ENCODE measurements at places on chromosomes 1 and 21.

GRCh38 chr1:152440635-152441471, 26.8 kb upstream of the CRNN start:
- DNase-seq: no peak

- DNase-seq: no peak
These were observed 33.1 kb downstream of the NDC1 start for GRCh38 chr1:53804791-53805505.

- DNase-seq: no peak
These were observed at the start of gene CD53 for GRCh38 chr1:110872745-110873720. Gene CD53 (plus strand): TSS chr1:110873148. CDS start chr1:110891409, 18,261 bp downstream.

DNA sequence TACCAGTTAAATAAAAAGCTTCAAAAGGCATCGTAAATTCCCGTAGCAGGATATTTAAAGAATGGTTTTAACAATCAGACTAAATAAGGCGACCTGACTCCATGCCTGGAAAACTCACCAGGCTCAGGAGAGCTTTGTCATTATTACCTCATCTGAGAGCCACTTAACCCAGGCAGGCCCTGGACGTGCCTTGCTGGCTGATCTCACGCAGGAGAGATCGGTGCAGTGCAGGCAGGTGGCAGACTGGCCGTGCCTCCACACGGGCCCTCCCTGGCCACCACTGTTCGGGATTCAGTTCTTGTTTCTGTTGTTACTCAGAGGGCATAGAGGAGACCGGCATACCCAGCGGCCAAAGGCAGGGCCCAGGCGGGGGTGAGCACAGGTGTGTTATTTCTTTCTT, 6.4 kb downstream of the MT1HL1 start:
- no peak for DNase-seq

DNA sequence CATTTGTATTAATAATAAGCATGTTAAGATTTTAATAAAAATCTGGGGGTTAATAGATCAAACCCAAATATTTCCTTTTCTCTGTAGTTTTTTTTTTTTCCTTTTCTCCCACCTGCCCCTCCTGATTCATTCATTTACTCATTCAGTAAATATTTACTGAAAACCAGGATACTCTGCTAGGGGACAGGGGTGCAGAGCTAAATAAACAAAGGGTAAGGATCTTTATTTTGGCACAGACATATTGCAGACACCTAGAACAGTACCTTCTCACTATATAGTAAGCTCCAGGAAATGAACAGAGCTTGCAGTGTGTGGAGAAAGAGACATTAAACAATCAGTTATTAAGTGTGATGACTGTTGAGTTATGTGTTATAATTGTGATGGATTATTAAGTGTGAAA, 60.9 kb downstream of the AK5 start:
- DNase-seq: no peak

DNA sequence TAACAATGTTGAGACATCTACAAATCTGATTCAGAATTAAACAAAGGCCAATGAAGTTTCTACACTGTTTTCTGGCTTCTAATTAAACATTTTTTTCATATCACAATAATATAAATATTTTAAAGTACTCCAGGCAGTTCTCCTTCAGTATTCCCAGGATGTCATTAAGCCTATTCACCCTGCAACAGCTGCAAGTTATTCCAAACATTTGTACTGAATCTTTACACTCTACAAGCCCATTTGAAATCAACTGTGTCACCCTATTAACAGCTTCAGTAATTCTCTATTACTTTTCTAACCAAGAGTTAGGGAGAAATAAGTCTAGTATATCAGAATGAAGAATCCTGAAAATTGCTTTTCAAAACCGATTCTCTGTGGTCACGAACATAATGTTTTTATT, 124.6 kb downstream of the OLFML2B start:
- DNase-seq: no peak

DNA sequence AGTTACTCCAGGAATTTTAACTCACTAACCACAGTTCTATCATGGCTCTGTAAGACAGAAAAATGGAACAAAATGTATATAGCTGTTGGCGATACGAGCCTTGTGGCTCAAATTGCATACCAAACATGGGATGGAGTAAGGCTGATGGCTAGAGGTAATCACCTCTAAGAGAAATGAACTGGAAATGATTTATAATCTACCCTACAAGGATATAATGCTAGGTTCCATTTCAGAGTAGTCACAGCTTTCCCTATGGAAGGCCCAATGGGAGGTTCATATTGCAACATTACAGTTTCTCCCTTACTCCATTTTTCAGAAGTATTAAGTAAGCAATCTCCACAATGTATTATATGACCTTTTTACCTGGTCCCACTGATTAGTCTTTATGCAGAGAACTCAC, 61.6 kb downstream of the EDEM3 start:
- DNase-seq: no peak

DNA sequence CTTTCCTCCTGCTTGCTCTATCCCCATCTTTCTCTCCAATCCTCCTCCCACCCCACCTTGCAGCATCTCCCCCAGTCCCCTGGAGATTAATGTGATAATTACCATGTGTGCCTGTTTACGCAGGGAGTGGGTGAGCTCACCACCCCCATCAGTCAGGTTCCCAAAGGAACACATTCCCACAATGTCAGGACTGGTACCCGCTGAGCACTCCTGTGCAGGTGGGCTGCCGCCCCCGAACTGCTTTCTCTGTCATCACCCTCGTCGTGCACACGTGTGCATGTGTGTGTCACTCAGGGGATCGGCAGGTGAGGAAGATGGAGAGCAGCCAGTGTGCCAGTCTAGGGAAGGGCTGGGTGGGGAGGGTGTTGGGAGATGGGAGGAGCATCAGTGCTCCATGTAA, 163.4 kb downstream of the CACNA1E start:
- no peak for DNase-seq

GRCh38 chr1:165431079-165431478, 13.8 kb downstream of the RXRG start:
- no peak for DNase-seq

GRCh38 chr1:17912491-17912890, 157.4 kb downstream of the ACTL8 start:
- no peak for DNase-seq

GRCh38 chr1:31479811-31480210, 66.8 kb downstream of the SERINC2 start:
- DNase-seq: no peak

- DNase-seq: no peak
These were observed 71.7 kb upstream of the SIM2 start for GRCh38 chr21:36627242-36627641.

DNA sequence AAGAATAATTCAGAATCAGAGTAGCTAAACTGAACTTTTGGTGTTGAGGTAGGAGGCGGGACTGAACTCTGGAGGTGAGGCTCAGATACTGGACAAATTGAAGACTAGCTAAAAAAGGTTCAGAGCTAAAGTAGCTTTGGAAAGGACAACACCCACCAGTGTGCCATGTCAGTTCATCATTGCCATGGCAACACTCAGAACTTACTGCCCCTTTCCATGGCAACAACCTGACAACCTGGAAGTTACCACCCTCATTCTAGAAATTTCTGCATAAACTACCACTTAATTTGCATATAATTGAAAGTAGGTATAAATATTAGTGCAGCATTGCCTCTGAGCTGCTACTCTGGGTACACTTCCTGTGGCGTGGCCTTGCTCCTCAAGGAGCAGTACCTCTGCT, 30.3 kb upstream of the POGK start:
- DNase-seq: no peak

DNA sequence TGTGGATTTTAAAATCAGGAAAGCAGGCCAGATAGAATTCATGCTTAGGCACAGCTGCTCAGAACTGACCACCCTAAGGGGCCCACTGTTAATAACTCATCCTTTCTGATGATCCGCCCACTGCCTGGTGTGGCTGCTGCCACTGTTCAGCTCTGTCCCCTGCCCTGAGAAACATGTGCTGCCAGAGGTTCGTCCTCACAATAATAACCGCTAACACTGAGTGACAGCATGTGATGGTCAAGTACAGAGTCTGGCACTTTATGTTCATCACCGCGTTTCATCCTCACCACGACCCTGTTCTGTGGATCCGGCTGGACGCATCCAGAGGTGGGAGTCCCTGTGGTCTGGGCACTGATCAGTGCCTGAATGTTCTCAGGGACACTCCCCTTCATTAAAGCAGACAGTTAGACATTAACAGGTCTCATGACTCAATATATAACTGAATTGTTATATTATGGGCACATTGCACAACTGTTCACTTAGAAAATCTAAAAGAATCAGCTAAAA, 108.6 kb downstream of the SIM2 start:
- no peak for DNase-seq

- DNase-seq: no peak
These were observed 99.4 kb downstream of the ZMYM4 start for GRCh38 chr1:35367914-35368313.

DNA sequence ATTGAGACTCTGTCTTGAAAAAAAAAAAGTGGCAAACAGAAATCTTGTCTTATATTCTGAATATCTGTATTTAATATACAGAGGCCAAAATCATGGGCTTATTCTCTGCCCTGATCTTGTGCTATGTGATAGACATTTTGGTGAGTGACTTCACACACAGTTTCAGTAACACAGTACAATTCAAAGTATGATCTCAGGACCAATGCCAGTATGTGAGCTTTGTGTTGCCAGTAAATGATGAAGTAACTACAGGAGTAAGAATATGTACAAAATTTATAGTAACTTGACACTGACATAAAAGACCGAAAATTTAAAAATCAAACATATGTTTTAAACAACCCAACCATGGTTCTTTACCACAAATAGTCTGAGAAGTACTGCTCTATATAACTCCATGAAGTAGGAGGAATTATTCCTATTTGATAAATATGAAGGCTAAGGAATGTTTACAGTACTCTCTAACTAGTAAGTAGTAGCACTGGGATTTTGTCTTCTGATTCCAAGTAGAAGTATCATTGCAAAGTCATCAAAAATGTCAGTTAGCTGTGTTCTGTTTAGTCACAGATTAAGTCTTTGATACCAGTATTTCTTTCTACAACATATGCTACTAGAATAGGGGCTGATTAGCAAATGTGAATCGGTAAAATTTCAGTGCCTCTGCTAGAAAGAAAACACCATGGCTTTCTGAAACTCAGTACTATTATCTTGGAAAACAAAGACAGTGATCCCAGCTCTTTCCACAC, 25.3 kb downstream of the DPH5 start:
- no peak for DNase-seq

- DNase-seq: no peak
These were observed 5.1 kb upstream of the ARNT start for GRCh38 chr1:150881331-150882070.

DNA sequence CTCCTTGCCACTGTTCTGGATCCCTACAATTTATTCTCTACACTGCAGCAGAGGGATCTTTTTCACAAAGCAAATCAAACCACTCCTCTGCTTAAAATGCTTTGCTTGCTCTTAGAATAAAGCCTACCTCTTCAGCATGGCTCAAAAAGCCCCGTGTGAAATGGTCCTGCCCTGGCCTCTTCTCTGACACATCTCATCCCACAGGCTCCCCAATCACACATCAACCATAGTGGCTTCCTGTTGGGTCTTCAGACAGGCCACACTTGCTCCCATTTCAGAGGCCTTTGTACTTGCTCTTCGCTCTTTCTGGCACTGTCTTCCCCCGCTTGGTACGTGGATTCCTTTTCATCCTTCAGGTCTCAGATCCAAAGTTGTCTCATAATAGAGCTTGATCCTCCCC, 44.3 kb upstream of the PLXNA2 start:
- no peak for DNase-seq

DNA sequence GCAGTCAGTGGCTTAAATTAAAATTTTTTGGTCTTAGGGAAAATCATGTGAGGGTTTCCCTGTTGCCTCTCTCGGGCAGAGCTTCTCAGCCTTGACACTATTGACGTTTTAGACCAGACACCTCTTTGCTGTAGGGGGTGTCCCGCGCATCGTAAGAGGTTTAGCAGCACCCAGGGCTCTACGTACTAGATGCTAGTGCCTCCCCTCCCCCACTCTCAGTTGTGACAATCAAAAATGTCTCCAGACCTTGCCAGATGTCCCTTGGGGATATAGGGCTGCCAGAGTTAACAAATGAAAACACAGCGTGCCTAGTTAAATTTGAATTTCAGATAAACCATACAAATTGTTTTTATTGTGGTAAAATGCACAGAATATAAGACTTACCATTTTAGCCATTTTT, 293.3 kb downstream of the DISC1 start:
- DNase-seq: no peak

- peak; percentile 69 for DNase-seq
These were observed at the start of gene CMPK1 for GRCh38 chr1:47333578-47333921. Gene CMPK1 (plus strand): TSS chr1:47333790. CDS start chr1:47333946, 156 bp downstream.

DNA sequence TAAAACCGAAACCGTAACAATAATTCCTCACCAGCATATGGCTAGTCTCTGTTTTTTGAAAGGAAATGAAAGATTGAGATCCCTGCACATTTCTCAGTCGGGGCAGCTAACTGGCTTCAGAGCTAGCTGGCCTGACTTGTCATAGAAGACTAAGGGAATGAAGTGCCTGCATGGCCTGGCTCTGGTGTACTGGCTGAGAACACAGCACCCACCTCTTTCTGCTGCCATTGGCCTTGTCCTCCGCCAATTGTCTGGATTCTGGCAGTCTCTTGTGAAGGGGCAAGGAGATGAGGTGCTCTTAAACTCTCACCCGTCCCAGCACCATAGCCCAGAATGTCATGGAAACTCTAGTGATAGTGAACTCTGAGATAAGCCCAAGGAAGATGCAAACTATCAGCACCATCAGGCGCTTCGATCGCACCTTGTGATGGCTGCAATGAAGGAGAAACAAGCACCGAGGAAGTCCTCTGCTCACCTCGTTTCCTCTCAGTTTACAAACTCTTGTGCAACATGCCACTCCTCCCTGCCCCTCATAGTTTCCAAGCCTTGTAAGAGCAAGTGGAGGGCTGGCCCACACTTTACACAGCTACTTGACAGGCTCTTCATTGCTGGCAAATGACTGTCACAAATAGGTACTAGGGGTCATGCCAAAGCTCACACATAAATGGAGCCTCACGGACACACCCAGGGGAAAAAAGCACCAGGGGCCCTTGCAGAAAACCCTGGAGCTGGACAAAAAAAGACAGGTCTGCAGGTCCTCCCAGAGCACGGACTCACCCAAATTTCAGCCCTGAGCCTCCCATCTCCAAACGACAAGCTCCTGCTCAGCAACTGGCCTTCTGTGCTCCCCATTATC, 16.4 kb downstream of the INPP5B start:
- no peak for DNase-seq

- DNase-seq: no peak
These were observed 437.8 kb upstream of the PROX1 start for GRCh38 chr1:213549982-213550381.

DNA sequence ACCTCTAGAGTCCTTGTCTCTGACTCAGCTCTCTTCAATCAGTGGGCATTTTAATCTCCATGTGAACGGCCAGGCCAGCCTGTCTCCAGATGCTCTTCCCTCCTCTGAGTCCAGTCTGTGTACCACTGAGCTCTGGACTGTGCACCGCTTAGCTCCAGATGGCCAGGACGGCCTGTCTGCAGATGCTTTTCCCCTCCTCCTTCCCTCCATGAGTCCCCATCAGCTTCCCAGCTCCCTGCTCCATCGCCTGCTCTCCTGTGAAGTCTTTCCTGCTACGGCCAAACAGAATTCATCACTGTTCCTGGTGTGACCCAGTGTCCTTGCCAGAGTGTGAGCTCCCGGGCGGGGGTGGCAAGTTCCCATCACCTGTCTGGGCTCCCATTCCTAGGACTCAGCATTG, 42.0 kb downstream of the STUM start:
- DNase-seq: no peak

GRCh38 chr1:46134660-46135331, 2.4 kb upstream of the PIK3R3 start:
- no peak for DNase-seq

Measured in left renal pelvis (tissue), 4 donors.